Kidney epithelial cell (primary cell): ENCODE measurements at places on chromosomes 3 and 15.

- DNase-seq = no peak
Observed at GRCh38 chr3:2652386-2652785, 457.8 kb downstream of the IL5RA start.

DNA sequence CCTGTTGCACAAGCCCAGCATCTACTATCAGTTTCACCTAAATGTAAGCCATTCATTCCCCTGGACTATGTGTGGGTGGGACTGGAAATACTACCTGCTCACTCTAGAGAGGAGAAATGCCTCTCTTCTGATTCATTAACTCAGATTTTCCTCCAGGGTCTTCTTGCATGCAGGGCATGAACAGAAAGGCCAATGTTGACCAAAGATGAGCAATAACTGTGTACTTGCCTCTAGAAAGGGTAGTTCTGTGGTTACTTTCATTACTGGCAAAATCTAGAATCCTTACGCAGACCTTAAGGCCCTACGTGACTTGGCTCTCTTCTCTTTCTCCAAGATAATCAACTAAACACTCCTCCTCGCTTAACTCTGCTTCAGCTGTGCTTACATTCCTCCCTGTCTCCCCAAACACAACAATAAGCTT lies 81.4 kb upstream of the PSMD6 start:
- peak; percentile 78 for DNase-seq

GRCh38 chr15:70715840-70716485 lies 47.4 kb downstream of the UACA start:
- no peak for DNase-seq

DNA sequence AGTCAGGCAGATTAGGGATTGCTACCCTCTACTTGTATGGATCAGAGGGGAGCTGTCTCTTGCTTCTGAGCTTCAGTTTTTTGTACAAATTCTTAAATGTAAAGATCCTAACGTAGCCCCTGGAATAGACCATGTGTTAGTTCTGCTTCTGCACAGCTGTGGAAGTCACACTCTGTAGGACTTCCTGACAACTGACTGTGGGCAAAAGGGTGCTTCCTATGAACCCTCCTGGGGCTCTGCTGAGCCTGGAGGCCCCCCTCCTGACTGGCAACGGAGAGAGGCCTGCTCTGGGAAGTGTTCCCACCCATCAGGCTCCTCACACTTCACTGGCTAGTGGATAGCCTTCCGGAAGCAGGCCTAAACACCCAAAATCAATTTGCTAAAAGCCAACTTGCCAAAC lies 131.0 kb downstream of the RPLP1 start:
- no peak for DNase-seq

- no peak for DNase-seq
Observed at GRCh38 chr15:70083418-70083817, 14.3 kb downstream of the TLE3 start.

GRCh38 chr3:169475978-169476698 lies 187.4 kb downstream of the MECOM start:
- DNase-seq = no peak

DNA sequence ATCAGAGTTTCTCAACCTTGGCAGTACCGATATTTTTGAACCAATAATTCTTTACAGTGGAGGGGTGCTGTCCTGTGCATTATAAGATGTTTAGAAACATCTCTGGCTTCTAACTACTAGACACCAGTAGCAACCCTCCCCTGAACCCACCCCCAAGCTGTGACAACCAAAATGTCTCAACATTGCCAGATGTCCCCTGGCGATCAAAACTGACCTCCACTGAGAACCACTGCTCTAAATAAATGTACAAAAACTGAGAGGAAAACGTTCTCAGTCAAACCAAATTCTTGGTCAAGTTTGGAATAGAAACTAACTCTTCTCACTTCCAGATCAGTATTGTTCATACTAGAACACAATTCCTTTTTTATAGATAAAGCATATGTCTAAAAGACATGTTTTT lies 58.5 kb downstream of the GPR160 start:
- DNase-seq = no peak

- no peak for DNase-seq
Observed at GRCh38 chr3:7166460-7166859, 305.5 kb downstream of the GRM7 start.

GRCh38 chr3:20462723-20463122 lies 276.7 kb upstream of the SGO1 start:
- DNase-seq = no peak

DNA sequence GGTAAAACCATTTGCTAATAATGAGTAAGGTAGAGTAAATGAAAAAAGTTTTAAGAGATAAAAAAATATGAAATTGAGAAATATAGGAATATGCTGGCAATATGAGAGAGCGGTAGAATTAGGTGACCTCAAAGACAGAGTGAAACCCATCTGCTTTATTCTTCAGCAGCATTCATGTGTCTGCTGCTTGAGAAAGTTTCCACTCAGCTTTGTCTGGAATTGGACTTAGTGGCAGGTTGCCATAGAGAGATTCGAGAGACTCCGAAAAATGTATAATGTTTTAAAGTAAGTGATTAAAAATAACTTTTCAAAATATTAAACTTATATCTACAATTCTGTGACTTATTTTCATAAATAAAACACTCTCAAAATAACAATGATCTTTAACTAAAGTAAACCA lies 5.0 kb downstream of the SUCNR1 start:
- DNase-seq = no peak
